H1 (cell line): ENCODE measurements at places on chromosomes 3 and 15. TPM values are rescaled to one million over a fixed set of nuclear protein-coding genes. Genes with fewer than 3 reads are reported as not detected.

DNA sequence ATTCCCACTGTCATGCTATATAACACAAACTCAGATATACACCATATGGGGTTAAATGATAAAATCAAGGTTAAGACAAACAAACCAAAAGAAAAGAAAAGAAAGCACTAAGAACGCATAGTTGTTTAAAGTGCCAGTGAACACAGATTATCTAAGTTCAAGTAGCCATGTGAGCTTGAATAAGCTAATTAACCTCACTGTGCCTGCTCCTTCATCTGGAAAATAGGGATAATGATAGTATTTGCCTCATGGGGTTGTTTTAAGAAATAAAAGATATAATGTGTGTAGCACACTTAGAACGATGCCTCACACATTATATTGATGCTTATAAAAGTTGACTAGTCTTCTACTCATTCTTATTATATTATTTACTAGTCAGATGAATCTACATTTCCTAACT is 72.6 kb upstream of the IL12A start:
- no peak for DNase-seq

DNA sequence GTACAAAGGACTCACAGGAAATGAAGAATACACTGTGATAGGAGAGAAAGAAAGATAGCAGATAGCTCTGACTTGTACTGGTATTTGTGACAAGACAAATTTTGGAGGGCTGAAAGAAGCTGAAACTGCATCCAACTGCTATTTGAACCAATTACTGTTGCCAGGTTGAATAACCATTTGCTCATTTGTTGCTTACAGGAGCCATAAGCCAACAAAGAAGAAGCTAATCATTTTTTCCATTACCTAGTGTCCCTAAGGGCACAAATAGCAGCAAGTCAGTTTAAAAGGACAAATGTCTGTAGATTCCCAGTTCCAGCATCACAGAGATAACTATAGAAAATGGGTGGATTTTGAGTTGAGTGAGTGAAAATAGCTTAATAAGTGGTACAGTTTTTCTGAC is 376.9 kb upstream of the ARPP21 start:
- DNase-seq = no peak

GRCh38 chr15:40246496-40247280 is 7.8 kb downstream of the PAK6 start:
- no peak for DNase-seq

DNA sequence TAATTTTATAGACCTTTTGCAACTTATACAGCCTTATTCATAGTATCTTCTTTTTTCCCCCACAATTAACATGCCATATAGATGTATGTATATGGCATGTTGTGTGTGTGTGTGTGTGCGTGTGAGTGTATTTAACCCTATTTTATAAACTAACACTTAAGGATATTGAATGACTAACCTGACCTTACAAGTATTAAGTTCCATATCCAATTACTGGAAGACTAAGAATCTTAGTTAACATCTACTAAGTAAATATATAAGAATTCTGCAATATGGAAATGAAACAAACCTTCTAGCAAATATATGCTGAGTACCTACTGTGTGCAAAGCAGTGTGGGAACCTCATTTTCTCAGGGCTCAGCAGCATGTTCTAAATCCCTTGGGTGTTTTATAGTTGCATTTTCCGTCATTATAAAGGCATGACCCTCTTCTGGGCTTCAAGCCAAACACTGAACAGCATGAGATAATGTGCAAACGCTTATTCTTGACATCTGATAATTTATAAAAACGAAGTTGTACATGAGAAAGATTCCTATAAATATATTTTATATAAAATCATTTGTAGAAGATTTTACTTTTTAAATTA is 105.5 kb downstream of the NLGN1 start:
- no peak for DNase-seq

Gene LIPC
- not detected in 2 replicates for total RNA-seq
